ENCODE measurements at places on chromosomes 1 and 21. TPM values are rescaled to one million over a fixed set of nuclear protein-coding genes. Genes with fewer than 3 reads are reported as not detected.

GRCh38 chr1:232593717-232594502 is 36.0 kb downstream of the SIPA1L2 start:
- H3K4me3 ChIP-seq: no peak overlapping the region
- H3K4me1 ChIP-seq: peaks cover 16% of the 10 kb centered on the region
- peaks cover 45% of the 10 kb centered on the region for H3K36me3 ChIP-seq
- peak overlapping the region; percentile 47 for H3K27ac ChIP-seq
- no peak for DNase-seq

Gene IRF6
- 20.9 TPM for total RNA-seq

- no peak overlapping the region for H3K27ac ChIP-seq
- H3K36me3 ChIP-seq: no peaks in the 10 kb centered on the region
- peaks cover 3% of the 10 kb centered on the region for H3K4me1 ChIP-seq
- H3K4me3 ChIP-seq: peak overlapping the region; percentile 23
These were observed 169.1 kb downstream of the DYRK1A start for GRCh38 chr21:37535672-37536071.

DNA sequence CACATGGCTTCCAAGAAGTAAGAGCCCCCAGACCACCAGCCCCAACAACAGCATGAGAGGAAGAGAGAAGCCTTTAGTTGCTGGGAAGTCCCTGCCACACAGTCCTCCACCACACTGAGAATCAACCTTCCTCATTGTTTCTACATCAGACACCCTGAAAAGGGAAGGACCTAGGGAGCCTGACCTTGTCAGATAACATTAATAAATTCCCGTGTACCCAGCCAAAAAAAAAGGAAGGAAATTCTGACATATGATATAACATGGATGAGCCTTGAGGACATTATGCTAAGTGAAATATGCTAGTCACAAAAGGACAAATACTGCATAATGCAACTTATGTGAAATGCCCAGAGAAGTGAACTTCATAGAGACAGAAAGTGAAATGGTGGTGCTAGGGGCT is 65.6 kb upstream of the ARHGAP29 start:
- H3K27ac ChIP-seq: no peak overlapping the region
- no peaks in the 10 kb centered on the region for H3K36me3 ChIP-seq
- DNase-seq: no peak
- no peak overlapping the region for H3K4me3 ChIP-seq

Gene S100A10
- total RNA-seq: 352 TPM

DNA sequence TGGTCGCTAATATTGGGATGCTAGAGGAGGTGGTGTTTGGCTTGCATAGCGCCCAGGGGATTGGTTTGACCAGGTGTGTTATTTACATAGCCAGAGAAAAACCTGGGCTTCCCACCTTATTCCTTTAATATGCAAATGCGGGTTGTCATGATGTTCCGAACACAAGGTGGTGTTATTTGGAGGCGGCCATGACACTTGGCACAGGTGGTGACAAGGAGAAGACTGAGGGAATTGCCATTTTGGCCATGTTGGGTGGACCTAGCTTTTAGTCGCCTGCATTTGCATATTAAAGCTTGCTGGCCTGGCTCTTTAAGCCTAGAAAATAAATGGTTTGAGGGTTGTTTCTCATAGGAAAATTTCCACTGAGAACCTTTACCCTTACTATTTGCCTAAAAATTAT is 490.5 kb downstream of the SIPA1L2 start:
- H3K27ac ChIP-seq: no peak overlapping the region
- H3K36me3 ChIP-seq: no peaks in the 10 kb centered on the region
- H3K4me1 ChIP-seq: peaks cover 5% of the 10 kb centered on the region
- no peak overlapping the region for H3K4me3 ChIP-seq

DNA sequence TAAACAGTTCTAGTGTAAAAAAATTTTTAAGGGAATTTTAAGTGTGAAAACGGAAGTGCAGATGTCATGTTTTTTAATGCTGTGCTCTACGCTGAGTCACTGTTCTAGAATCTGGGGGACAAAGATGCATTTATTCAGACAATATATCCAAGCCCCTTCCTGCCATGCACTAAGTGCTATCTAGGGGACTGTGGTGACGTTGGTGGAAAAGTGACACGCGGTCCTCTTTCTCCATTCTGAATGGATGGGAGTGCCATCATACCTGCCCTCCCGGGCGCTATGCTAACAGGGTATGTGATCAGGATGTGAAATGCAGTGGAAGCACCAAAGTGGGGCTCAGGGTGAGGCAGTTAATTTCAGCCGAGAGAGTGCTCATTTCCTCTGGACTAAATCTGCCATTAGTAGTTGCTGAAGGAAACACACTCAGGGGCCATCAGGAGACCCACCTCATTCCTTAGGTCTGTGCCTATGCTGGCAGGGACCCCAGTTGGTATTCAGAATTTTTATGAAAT is 6.6 kb downstream of the C1orf226 start:
- H3K36me3 ChIP-seq: no peaks in the 10 kb centered on the region
- H3K27ac ChIP-seq: no peak overlapping the region
- H3K4me3 ChIP-seq: no peak overlapping the region
- H3K4me1 ChIP-seq: peaks cover 9% of the 10 kb centered on the region
- peak; percentile 38 for DNase-seq

Gene PLCH2
- total RNA-seq: not detected

DNA sequence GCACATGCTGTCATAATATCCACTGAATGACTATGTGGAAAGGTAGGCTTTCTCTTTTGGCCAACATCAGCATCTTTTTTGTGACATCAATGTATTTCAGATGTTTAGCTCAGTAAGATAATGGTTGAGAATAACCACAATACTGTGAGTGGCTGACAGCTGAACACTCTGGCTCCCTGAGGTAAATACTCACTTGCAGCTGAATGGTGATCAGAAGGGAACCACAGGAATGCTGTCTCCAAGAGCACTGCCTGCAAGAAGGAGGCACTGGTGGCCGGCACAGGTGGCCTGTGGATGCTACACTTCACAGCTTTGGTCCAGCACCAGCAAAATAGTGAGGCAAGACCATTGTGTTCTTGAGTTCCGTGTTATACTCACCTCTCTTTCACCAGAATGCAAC is 118.7 kb upstream of the PPM1J start:
- no peaks in the 10 kb centered on the region for H3K27me3 ChIP-seq
- DNase-seq: no peak
- peaks cover 16% of the 10 kb centered on the region for H3K36me3 ChIP-seq
- H3K27ac ChIP-seq: no peak overlapping the region

GRCh38 chr1:39882152-39882551 is 1.2 kb downstream of the TRIT1 start:
- H3K27me3 ChIP-seq: no peaks in the 10 kb centered on the region
- H3K36me3 ChIP-seq: peaks cover 19% of the 10 kb centered on the region
- DNase-seq: no peak
- H3K4me1 ChIP-seq: peaks cover 5% of the 10 kb centered on the region
- H3K27ac ChIP-seq: no peak overlapping the region

Gene LPAR3
- 3.7 TPM for total RNA-seq

GRCh38 chr1:169610108-169610507 is 19.8 kb downstream of the SELP start:
- no peaks in the 10 kb centered on the region for H3K4me1 ChIP-seq
- H3K27me3 ChIP-seq: peaks cover 14% of the 10 kb centered on the region

Gene CHIA
- not detected for total RNA-seq

DNA sequence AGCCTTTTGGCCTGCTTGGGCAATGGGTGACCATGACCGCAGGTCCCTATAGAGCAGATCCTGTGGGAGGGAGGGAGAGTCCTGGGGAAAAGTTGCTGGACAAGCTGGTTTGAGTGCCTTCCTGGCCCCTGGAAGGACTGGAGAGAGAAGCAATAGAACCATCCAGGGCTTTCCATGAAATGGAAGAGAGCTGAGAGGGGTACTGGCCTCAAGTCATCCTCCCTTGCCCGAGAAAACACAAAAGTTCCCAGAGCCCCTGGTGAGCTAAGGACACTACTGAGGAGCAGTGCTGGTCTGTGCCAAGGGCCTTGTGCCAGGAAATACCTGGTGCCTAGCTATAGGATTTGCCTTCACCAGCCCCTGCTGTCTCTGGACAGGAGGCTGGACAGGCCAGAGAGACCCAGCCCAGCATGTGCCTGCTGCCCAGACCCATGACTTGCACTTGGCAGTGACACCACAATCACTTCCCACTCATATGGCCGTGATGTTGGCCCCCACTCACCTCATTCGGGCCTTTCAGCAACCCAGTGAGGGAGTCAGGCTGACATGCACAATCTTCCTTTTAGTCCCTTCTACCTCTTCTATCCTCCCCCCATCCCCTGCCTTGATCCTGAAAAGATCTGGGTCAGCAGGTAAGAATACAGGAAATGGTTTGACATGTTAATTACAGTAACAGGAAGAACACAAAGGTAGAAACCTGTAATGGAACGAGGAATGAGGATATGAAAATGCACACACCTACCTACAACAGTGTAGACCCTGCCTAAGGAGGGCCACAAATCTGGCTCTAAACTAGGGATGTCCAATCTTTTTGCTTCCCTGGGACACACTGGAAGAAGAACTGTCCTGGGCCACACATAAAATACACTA is 7.0 kb downstream of the SH3BP5L start:
- peaks cover 3% of the 10 kb centered on the region for H3K4me1 ChIP-seq
- H3K36me3 ChIP-seq: peaks cover 65% of the 10 kb centered on the region
- DNase-seq: no peak
- no peak overlapping the region for H3K4me3 ChIP-seq
- no peak overlapping the region for H3K27ac ChIP-seq

Gene EDARADD
- total RNA-seq: 5.5 TPM

Gene FAM177B
- total RNA-seq: not detected

- no peak overlapping the region for H3K27ac ChIP-seq
- H3K4me1 ChIP-seq: no peaks in the 10 kb centered on the region
- DNase-seq: peak; percentile 59
- H3K27me3 ChIP-seq: no peaks in the 10 kb centered on the region
These were observed 154.2 kb downstream of the ZP4 start for GRCh38 chr1:237736372-237737029.

DNA sequence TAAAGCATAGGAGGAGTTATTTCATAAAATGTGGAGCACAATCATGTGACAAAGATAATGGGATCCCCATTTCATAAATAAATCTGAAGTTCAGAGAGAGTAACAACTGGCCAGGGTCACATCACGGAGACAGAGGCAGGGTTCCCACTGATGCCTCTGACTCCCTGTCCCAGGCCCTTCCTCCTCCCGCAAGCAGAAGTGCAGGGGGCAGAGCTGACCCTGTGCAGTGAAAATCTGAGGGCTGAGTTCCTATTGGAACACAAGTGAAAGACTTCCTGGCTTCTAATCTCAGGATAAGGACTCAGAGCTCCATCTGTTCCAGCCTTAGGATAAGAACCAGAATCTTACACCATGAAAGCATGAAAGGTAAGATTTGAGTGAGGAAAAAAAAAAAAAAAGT is 22.0 kb downstream of the SELL start:
- DNase-seq: no peak
- H3K27ac ChIP-seq: no peak overlapping the region
- H3K36me3 ChIP-seq: no peaks in the 10 kb centered on the region
- H3K4me1 ChIP-seq: no peaks in the 10 kb centered on the region

DNA sequence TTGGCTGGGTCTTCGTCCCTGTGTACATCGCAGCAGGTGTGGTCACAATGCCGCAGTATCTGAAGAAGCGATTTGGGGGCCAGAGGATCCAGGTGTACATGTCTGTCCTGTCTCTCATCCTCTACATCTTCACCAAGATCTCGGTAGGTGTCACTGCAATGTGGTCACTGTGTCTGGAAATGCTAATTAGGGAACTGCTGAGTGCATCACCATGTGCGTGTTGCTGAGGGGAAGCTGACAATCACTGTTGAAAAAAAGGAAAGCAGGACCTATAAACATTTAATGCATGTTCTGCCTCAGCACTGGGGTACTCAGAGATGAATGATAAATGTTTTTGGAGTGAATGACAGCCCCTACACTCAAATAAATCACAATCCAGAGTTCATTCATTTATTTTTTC is 6.8 kb downstream of the SLC5A9 start:
- no peaks in the 10 kb centered on the region for H3K27me3 ChIP-seq
- H3K27ac ChIP-seq: no peak overlapping the region
- H3K4me1 ChIP-seq: no peaks in the 10 kb centered on the region
- no peak overlapping the region for H3K4me3 ChIP-seq

- no peak overlapping the region for H3K27ac ChIP-seq
- H3K27me3 ChIP-seq: no peaks in the 10 kb centered on the region
- peaks cover 11% of the 10 kb centered on the region for H3K4me1 ChIP-seq
These were observed 126.7 kb upstream of the SLC44A3 start for GRCh38 chr1:94693435-94693834.

GRCh38 chr21:9763807-9764206 is 757.6 kb upstream of the TPTE start:
- no peaks in the 10 kb centered on the region for H3K36me3 ChIP-seq
- no peak for DNase-seq
- no peaks in the 10 kb centered on the region for H3K4me1 ChIP-seq
- H3K27me3 ChIP-seq: no peaks in the 10 kb centered on the region
- H3K27ac ChIP-seq: no peak overlapping the region

Gene ZMYND12
- 1.1 TPM for total RNA-seq

- no peak overlapping the region for H3K4me3 ChIP-seq
- H3K27ac ChIP-seq: no peak overlapping the region
- DNase-seq: no peak
- no peaks in the 10 kb centered on the region for H3K4me1 ChIP-seq
- no peaks in the 10 kb centered on the region for H3K27me3 ChIP-seq
These were observed 36.6 kb upstream of the ACTA1 start for GRCh38 chr1:229470406-229471043.

Gene RAVER2
- total RNA-seq: 21.8 TPM

DNA sequence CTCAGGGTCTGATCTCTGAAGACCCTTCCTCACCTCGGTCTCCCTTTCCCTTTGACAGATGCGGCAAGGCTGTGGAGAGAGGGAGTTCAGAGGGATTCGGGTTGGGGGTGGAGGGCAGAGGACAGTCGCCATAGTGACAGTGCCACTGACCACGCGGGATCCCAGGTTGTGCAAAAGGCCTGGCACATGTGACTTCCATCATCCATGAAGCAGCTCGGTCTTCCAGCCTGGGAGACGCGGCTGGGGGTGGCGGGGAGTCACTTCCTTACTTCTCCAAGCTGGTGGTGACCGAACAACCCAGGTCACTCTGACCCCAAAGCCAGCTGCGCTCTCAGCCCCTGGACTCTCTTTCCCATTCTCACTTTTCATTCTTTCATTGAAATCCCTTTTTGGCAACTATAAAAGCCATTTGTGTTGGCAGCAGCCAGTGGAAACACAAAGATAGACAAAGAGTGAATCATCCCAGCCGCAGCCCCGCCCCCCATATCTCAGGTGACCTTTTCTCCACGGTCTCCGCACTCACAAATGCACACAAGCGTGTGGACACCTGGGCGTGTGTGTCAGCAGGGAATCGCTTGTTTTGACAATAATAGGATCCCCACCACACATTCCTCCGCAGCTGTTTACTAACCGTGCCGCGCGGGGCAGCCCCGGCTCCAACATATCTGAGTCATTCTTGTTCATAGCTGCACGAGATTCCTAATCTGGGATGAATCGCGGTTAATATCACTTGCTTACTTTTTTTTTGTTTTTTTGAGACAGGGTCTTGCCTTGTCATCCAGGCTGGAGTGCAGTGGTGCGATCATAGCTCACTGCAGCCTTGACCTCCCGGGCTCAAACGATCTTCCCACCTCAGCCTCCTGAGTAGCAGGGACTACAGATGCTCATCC is 68.3 kb downstream of the DHRS3 start:
- no peaks in the 10 kb centered on the region for H3K36me3 ChIP-seq
- H3K27me3 ChIP-seq: no peaks in the 10 kb centered on the region
- H3K4me1 ChIP-seq: no peaks in the 10 kb centered on the region
- no peak overlapping the region for H3K27ac ChIP-seq
- no peak overlapping the region for H3K4me3 ChIP-seq

- H3K4me1 ChIP-seq: no peaks in the 10 kb centered on the region
- no peak overlapping the region for H3K27ac ChIP-seq
- H3K36me3 ChIP-seq: no peaks in the 10 kb centered on the region
These were observed 154.9 kb upstream of the GREM2 start for GRCh38 chr1:240766831-240767230.
